ENCODE measurements at places on chromosomes 3 and 15. TPM values are rescaled to one million over a fixed set of nuclear protein-coding genes. Genes with fewer than 3 reads are reported as not detected.
A peak's percentile ranks its signal among the peaks of the same experiment; 100 is the strongest.

The SFMBT1 gene
- 5.8 TPM for total RNA-seq

DNA sequence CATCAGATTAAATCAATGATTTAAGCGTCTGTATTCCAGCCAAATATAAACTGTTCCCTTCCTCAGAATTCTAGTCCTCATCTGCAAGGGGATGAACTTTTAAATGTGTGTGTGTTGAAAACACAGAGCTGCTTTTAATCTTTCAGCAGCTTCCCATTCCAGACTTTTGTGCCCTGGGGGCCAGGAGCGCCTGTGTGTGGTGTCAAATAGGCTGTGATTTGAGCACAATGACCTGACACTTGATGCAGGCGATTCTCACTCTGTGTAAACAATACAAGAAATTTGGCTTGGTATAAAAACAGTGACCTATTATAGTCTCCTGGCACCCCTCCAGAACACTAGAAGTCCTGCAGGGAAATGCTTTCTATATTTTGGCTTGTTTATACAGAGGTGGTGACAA, 274.6 kb upstream of the ROPN1 start:
- DNase-seq = peak; percentile 29
- H3K27me3 ChIP-seq = no peaks in the 10 kb centered on the region
- H3K4me1 ChIP-seq = no peaks in the 10 kb centered on the region
- H3K27ac ChIP-seq = peak overlapping the region; percentile 41
- no peaks in the 10 kb centered on the region for H3K36me3 ChIP-seq

DNA sequence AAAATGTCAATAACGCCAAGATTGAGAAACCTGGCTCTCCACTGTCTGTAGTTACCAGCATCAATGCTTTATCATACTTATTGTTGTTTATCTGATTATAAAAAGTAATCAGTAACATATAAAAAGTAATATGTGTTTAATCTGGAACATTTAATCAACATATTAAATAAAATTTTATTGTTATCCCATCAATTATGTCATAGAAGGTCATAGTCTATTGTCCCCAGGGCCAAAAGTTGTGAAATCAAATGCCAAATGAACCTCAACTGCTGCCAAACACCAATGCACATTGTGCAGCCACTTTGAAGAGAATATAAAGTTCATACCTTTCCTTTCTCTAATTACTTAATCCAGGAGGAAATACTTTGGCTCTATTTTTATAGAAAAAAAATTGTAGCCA, 106.6 kb downstream of the EOMES start:
- H3K27me3 ChIP-seq = no peaks in the 10 kb centered on the region
- DNase-seq = no peak
- H3K4me3 ChIP-seq = no peak overlapping the region

DNA sequence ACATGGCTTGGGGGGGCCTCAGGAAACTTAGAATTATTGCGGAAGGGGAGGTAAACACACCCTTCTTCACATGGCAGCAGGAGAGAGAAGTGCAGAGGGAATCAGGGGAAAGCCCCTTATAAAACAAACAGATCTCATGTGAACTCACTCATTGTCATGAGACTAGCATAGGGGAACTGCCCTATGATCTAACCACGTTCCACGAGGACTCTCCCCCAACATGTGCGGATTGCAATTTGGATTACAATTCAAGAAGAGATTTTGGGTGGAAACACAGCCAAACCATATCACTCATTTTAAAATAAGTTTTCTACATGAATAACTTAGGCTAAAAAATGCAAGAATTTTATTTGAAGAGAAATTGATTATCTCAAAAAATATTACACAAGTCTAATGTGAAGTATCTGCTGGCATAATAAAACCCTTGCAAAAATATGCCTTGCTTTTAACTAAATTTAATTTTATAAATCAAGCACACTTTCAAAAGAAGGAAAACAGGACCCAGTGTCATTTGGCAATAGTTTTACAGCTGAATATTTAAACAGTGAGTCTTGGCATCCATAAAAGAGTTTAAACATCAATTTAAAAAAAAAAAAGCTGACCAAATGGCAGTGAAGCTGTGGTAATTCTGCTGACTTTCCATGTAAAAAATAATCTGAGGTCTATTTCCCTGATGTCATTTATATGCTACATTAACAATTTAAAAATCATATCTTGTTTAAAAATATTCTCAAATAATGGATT, 1057.2 kb downstream of the NAALADL2 start:
- no peaks in the 10 kb centered on the region for H3K4me1 ChIP-seq
- H3K27me3 ChIP-seq = no peaks in the 10 kb centered on the region
- no peak overlapping the region for H3K4me3 ChIP-seq
- no peaks in the 10 kb centered on the region for H3K36me3 ChIP-seq
- peak; percentile 41 for DNase-seq

The NR1I2 gene
- not detected for total RNA-seq

DNA sequence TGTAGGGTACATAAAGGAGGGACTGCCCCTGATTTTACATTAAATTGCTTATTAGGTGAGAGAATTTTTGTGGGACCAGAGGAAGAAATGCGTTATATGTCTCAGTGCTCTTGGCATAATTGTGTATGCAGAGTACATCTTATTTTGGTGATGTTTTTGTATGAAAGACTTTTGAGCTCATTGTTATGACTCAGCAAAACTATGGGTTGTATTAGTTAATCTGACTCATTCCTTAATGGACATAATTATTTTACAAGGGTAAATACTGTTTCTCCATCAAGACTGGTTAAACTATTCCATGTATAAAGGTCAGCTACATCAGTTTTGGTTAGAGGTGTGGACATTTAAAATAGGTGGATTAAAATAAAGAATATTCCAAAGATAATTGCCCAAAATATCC, 156.8 kb downstream of the ALCAM start:
- peaks cover 4% of the 10 kb centered on the region for H3K4me1 ChIP-seq
- no peaks in the 10 kb centered on the region for H3K27me3 ChIP-seq
- DNase-seq = no peak
- no peak overlapping the region for H3K4me3 ChIP-seq
- H3K36me3 ChIP-seq = no peaks in the 10 kb centered on the region
- H3K27ac ChIP-seq = no peak overlapping the region

GRCh38 chr15:94761574-94761973, 530.2 kb downstream of the MCTP2 start:
- no peak overlapping the region for H3K4me3 ChIP-seq
- no peak for DNase-seq
- no peaks in the 10 kb centered on the region for H3K4me1 ChIP-seq
- no peaks in the 10 kb centered on the region for H3K27me3 ChIP-seq
- no peak overlapping the region for H3K27ac ChIP-seq
- no peaks in the 10 kb centered on the region for H3K36me3 ChIP-seq

Measured in stomach (tissue), 19 donors.